ENCODE measurements at places on chromosomes 11 and 22. TPM values are rescaled to one million over a fixed set of nuclear protein-coding genes. Genes with fewer than 3 reads are reported as not detected.

- H3K4me1 ChIP-seq: peaks cover 10% of the 10 kb centered on the region
- H3K27ac ChIP-seq: no peak overlapping the region
- no peaks in the 10 kb centered on the region for H3K27me3 ChIP-seq
- no peak overlapping the region for H3K4me3 ChIP-seq
- DNase-seq: no peak
Measured at GRCh38 chr11:61338783-61339489, 5.9 kb downstream of the TKFC start.

GRCh38 chr11:126404367-126404766, 48.9 kb downstream of the ST3GAL4 start:
- no peak overlapping the region for H3K4me3 ChIP-seq
- H3K27me3 ChIP-seq: no peaks in the 10 kb centered on the region
- peaks cover 8% of the 10 kb centered on the region for H3K4me1 ChIP-seq
- no peak overlapping the region for H3K27ac ChIP-seq
- no peaks in the 10 kb centered on the region for H3K36me3 ChIP-seq
- no peak for DNase-seq

DNA sequence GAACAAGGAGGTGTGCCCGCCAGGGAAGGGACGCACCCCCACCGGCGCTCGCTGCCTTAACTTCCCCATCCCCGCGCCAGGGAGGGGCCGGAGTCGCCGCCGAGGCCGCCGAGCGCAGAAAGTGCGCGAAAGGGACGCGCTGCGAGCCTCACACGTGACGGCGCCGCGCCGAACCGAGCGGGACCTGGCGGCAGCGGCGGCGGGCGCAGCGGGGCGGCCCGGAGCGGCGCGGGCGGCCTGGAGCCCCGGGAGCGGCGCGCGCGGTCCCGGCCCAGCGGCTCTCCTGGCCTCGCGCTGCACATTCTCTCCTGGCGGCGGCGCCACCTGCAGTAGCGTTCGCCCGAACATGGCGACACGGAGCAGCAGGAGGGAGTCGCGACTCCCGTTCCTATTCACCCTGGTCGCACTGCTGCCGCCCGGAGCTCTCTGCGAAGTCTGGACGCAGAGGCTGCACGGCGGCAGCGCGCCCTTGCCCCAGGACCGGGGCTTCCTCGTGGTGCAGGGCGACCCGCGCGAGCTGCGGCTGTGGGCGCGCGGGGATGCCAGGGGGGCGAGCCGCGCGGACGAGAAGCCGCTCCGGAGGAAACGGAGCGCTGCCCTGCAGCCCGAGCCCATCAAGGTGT, at the start of gene SORL1:
TSS of gene SORL1 (plus strand) at position 329 of the 623 bp plus-strand sequence. CDS start at position 347, 18 bp downstream.
- H3K27ac ChIP-seq: no peak within 1 kb of the TSS
- H3K4me1 ChIP-seq: peaks cover 9% of the 10 kb centered on the region
- DNase-seq: peak; percentile 30
- peaks cover 40% of the 10 kb centered on the region for H3K27me3 ChIP-seq
- H3K36me3 ChIP-seq: no peaks in the 10 kb centered on the region
- peak within 1 kb of the TSS; percentile 58 for H3K4me3 ChIP-seq

The TMPRSS4 gene
- not detected for total RNA-seq

DNA sequence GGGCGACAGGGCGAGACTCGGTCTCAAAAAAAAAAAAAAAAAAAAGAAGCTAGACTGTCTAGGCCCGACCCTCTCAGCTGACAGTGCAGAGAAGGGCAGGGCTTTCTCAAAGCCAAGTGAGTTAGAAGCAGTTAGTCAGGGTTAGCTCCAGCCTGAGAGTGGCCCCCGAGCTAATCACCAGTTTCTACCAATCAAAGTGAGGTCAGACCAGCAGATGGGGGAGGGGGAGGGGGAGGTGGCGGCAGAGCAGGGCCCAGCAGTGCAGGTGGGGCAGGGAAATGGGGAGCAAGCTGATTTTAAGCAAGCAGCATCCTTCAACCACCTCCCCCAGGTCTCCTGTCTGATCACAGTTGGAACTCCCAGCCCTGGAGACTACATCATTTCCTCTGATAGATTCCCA, 55.3 kb upstream of the PRR5 start:
- H3K27me3 ChIP-seq: peaks cover 11% of the 10 kb centered on the region
- no peak for DNase-seq
- H3K36me3 ChIP-seq: no peaks in the 10 kb centered on the region
- H3K4me3 ChIP-seq: no peak overlapping the region
- no peaks in the 10 kb centered on the region for H3K4me1 ChIP-seq
